H1 (cell line): ENCODE measurements at places on chromosomes 3 and 15.

DNA sequence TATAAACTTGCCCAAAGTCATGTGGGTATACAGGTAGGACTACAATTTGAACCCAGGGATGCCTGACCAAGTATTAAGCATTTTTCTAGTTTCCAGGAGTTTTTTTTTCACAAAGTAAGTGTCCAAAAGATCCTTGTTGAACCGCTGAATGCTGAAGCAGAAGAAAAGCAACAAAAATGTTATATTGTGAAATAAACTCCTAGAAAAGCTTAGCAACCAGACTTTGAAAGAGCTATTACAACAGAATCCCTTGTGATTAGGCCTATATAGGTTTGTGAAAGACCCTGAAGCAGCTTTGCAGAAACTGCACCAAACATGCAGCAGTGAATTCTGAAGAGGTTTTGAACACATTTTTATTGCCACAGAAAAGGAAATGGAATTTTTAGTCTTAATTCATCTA is 236.8 kb downstream of the TUSC7 start:
- no peak for DNase-seq

- DNase-seq, result no peak
Observed at GRCh38 chr3:57577801-57578200, 19.3 kb downstream of the ARF4 start.

DNA sequence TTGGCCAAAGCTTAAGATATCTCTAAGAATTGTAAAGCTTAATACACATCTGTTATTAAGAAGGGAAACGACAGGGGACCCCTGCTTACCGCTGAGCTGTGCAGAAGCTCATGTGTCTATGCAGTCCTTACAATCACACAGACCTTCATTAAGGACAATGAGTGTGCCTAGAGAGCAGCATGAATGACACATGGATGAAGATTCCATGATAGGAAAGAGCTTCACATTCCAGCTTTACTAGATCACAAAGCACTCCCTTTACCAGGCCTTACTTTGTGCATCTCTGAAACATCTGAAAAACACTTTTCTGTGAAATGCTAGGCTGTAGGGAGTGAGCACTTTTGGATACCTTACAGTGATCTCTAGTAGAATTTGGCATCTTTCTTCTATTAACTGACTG is 32.0 kb downstream of the RNF168 start:
- no peak for DNase-seq

DNA sequence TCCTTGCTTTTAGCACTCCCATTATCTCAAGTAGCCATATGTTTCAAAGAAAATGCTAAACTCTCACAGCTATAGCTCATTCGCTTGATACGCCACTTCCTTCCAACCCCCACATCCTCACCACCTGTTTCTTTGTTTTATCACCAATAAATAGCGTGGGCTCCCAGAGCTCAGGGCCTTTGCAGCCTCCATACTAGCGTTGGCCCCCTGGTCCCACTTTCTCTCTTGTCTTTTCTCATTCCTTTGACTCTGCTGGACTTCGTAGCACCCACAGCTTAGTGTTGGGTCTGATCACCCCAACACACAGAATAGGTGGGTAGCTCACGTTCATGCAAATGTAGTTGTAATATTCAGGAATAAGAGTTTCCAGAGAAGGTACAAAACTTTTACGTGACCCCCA is 4.1 kb upstream of the GPD1L start:
- no peak for DNase-seq

DNA sequence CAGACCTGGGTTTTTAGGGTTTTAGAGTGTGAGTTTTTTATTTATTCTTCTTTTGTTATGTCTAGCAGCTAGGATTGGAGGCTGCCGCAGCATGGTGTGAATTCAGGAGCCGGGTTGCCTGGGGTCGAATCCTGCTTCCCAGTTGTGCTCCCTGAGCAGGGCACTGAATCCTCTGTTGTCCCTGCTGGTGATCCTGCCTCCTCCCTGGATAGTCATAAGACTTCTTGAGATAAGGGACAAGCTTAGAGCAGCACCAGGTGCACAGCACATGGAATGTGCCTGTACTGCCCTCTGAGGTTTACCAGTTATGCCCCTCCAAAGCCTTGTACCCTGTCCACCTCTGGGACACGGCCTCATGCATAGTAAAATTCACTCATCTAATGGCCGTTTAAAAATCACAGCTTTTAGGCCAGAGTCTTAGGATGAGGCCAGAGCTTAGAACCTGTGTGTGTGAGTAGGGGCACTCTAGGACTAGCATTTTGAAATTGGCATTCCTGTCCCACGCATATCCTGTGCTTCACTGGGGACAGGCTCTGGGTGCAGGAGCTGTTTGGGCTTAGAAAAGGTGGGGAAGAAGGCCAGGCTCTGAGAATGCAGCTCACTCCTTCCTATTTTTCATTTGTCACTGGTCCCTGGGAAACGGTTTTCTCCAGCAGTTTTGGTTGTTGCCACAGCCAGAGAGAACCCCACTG is 47.7 kb downstream of the CHCHD6 start:
- no peak for DNase-seq

- DNase-seq, result no peak
Observed at GRCh38 chr3:108388136-108389132, 92.1 kb downstream of the HHLA2 start.

DNA sequence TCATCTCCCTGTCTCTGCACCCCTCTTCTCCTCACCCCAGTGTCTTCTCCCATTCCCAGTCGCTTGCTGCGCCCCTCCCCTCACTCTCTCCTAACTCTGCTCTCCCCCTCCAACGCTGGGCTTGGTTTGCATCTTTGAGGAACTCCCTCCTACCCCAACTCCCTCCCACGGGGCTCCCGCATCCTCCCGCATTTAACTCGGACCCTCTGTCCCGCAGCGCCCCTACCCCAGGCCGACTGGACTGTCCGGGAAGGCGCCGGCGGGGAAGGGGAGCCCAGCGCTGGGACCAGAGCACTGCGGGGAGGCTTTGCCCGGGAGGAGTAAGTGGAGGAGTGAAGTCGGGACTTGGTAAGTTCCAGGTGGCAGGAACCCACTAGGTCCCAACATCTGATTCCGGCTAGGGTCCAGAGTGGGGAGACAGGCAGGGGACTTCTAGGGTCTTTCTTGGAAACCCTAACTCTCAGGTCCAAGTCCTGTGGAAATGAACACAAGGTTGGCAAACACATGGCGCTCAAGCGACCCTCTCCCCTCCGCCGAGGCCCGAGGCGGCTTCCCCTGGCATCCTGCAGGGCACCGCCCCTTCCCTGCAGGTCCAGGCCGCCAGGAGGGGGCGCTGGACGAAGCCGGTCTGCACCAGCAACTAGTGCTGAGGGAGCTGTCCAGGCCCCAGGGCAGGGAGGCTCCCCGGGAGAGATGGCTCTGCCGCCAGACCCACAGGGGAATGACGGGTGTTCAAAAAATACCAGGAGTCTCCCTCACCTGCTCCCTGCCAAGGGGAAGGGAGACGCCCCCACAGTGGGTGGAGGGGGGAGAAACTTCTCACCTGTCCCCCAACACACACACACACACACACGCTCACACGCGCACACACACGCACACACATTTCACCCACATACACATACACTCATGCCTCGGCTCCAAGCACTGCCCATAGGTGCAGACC is 53.2 kb downstream of the LHFPL4 start:
- DNase-seq, result peak; percentile 63

GRCh38 chr3:51670053-51670822 is 814 bp upstream of the TEX264 start:
- no peak for DNase-seq

GRCh38 chr15:39438799-39439592 is 141.9 kb upstream of the THBS1 start:
- no peak for DNase-seq

- DNase-seq, result no peak
Observed at GRCh38 chr15:92822216-92823144, 77.6 kb upstream of the CHD2 start.

DNA sequence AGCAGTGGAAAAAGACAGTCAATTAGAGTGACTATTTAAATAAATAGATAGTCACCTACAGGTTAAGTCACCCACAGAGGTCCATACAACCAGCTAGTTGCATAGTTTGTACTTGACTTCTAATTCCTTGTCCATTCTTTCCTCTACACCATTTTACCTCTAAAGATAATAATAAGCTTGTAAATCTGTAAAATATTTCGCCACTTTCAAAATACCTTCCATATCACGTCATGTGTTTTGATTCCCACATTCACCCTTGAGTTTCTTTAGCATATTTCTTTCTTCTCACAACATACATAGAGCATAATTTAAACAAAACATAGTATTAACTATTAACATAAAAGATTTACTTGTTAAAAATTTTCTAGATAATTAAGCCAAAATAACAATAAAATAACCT is 689.6 kb downstream of the MECOM start:
- no peak for DNase-seq

DNA sequence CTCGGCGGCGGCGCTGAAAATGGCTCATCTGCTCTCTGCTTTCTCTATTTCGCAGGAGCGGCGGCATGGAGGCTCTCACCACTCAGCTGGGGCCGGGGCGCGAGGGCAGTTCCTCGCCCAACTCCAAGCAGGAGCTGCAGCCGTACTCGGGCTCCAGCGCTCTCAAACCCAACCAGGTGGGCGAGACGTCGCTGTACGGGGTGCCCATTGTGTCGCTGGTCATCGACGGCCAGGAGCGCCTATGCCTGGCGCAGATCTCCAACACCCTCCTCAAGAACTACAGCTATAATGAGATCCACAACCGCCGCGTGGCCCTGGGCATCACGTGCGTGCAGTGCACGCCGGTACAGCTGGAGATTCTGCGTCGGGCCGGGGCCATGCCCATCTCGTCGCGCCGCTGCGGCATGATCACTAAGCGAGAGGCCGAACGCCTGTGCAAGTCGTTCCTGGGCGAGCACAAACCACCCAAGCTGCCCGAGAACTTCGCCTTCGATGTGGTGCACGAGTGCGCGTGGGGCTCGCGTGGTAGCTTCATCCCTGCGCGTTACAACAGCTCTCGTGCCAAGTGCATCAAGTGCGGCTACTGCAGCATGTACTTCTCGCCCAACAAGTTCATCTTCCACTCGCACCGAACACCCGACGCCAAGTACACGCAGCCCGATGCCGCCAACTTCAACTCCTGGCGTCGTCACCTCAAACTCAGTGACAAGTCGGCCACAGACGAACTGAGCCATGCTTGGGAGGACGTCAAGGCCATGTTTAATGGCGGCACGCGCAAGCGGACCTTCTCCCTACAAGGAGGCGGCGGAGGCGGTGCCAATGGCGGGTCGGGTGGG is 790 bp downstream of the SKOR1 start:
- DNase-seq, result no peak

- no peak for DNase-seq
Observed at GRCh38 chr15:68487087-68487843, 55.3 kb upstream of the ITGA11 start.

GRCh38 chr3:12773710-12774086 is 14.6 kb upstream of the TMEM40 start:
- DNase-seq, result no peak

DNA sequence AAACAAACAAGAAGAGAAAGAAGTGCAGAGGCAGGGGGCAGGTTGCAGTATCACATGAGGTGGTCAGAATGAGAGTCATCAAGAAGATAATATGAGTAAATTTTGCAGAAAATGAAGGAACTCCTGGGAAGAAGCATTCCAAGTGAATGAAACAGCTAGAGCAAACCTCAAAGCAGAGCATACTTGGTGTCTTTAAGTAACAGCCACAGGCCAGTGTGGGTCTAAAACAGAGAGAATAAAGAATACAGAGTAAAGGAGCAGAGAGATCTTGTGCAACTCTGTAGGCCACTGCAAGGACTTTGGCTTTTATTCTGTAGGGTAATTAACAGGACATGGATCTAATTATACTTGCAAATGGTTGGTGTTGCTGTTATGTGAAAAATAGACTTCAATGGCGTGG is 81.3 kb downstream of the STAC start:
- DNase-seq, result no peak

DNA sequence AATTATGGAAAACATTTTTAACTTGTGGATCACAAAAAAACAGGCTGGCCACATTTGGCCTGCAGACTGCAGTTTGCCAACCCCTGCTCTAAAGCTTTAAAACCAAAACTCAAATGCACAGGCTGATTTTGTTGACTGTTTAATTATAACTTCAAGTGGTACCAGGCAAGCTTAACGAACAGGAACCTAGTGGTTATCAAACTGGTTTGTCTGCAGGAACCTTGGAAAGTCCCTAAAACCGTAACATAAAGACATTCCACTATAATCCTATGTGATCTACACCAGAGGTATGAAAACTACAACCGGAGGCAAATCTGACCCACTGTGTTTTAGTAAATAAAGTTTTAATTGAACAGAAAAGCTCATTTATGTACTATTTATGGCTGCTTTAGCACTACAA is 52.4 kb downstream of the TBL1XR1 start:
- no peak for DNase-seq

DNA sequence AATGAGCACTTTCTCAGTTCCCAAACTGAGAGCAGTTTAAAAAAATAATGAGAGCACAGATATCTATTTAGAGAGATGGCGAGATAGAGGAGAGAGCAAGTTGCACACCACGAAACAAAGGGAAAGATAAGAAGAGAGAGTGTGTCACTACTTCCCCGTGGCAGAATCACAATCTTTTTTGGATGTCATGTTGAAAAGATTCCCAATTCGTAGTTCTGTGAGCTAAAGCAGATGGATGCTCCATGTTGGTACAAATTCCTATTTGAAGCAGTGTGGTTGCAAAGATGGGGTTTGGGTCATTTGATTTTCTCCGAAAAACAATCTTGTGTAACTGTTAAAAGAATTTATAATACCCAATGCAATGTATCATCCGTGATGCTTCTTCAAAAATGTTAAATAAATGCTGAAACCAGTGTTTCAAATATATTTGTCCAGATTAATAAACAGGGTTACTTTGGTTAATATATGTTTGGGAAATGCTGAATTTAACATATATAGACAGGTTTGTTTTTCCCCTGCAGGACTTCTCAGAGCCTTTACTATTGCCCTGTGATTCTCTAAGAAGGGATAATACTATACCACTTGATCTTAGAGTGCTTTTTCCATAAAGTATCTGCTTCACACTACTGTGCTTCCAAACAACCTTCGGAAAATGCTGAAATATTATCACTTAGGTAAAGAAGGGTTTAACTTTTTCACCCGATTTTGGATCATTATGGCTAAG is 128.5 kb downstream of the MDFIC2 start:
- no peak for DNase-seq

DNA sequence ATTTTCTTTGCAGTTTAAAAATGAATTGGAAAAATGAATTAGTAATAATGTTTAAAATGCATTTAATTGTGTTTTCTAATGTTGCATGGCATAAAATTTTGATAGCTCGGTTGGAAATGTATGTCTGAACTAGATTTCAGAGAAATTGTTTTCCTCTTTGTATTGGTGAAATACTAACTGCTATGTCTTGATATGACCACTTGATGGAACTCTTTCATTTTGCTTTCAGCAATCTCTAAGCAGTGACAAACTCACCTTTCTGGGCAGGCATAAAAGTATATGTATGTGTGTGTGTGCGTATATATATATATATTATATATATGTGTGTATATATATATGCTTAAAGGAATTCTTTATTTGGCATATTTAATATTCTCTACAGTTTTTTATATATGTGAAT is 239.3 kb upstream of the ZNF717 start:
- DNase-seq, result no peak

GRCh38 chr3:169699536-169700050 is 36.1 kb upstream of the MECOM start:
- no peak for DNase-seq
